CD4-positive, alpha-beta T cell treated with Interleukin-15 for 4 hours (primary cell): ENCODE measurements at places on chromosomes 11 and 22.

DNA sequence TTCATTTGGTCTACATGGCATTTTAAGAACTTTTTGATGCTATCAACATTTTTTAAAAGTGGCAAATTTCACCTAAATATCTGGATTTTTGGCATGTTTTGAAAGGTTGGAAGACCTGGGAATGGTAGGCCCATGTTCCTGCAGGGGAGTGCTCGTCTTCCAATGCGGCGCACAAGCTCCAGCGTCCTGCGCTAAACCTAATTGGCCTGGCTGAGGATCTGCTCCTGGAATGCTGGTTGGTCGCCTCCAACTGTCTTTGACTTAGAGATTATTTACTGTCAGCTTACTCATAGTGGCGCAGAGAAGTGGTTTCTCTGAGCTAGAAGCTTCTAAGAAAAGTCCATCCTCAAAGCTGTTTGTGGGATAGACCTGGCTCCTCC lies 626 bp upstream of the LIMK2 start:
- no peak for DNase-seq

DNA sequence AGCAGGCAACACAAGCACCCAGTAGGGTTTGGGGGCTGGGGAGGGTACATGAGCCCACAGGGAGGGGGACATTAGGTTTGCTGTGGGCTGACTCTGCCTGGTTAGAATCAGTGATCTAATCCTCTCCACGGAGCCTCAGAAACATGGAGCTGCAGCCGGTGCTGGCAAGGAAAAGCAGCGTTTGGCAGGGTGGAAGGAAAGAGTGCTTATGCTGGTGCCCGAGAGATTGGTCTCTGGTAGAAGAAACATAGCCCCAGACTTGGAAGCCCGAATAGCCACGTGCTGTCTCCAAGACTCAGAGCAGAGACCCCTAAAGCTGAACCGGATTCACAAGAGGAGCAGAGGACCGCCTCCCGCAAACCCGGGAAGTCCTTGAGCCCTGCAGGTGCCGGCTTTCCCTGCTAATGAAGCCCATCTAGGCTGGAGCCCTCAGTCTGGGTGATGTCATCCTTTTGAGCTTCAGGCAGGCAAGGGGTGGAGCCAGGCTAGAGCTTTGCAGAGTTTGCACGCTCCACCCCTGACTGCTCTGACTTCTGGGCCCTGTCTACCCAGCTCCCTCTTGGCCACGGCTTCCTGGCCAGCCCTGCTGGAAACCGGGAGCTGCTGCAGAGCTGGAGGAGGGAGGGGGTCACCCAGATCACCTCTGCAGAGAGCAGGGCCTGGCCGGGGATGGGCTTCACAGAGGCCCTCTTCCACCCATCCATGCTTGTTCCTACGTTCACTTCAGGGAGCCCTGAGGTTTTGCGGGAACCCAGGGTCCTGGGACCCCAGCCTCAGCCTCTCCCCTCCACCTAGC lies 35.0 kb upstream of the JAM3 start:
- DNase-seq, result peak; percentile 58

GRCh38 chr22:19871023-19871844 lies 16.6 kb upstream of the GNB1L start:
- no peak for DNase-seq

DNA sequence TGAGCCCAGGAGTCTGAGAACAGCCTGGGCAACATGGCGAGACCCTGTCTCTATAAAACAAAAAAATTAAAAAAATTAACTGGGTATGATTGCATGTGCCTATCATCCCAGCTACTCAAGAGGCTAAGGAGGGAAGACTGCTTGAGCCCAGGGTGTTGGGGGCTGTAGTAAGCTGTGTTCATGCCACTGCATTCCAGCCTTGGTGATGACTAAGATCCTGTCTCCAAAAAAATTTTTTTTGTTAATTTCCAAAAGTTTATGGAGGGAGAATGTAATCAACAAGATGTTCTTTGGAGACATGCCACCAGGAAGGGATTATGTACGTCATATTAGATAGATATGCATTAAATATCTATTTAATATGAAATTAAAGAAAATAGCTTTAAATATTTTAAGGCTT lies 267.5 kb downstream of the SBF2 start:
- no peak for DNase-seq

- DNase-seq, result no peak
These were observed 35.0 kb downstream of the RASSF10 start for GRCh38 chr11:13043912-13044628.

DNA sequence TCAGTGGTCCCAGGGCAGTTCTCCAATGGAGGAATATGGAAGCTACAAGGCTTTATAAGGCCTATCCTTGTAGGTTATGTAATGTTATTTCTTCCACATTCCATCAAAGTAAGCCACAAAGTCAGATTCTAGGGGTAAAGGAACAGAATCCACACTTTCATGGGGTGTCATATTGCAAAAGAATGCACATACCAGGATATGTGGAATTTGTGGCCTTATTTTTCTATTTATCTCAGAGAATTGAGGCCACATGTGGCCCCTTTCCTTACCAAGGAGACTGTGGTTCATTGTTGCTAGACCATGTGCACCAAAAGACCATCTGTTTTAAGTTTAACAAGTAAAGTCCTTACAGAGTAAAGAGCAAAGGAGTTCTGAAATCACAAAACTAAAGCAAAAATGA lies 12.9 kb downstream of the LRRC4C start:
- no peak for DNase-seq

GRCh38 chr22:48721395-48721669 lies 1106.3 kb downstream of the BRD1 start:
- no peak for DNase-seq

DNA sequence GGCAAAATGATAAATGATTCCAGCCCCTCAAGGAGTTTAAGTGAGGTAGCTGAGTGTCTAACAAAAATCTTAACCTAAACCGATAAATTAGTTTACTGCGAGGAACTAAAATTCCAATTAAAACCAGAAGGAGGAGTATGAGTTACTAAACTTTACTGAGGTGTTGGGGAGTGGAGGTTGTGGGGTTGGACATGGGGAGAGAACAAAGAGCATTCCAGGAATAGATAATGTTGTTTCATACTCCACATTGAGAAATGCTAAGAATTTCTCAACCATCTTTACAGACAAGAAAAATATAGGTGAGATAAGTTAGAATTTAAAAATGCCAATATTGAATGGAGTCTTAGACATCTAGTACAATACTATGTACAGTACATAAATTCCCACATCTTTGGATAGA lies 488.6 kb downstream of the METTL15 start:
- no peak for DNase-seq

- DNase-seq, result no peak
These were observed 56.4 kb downstream of the CEP164 start for GRCh38 chr11:117384045-117384444.

DNA sequence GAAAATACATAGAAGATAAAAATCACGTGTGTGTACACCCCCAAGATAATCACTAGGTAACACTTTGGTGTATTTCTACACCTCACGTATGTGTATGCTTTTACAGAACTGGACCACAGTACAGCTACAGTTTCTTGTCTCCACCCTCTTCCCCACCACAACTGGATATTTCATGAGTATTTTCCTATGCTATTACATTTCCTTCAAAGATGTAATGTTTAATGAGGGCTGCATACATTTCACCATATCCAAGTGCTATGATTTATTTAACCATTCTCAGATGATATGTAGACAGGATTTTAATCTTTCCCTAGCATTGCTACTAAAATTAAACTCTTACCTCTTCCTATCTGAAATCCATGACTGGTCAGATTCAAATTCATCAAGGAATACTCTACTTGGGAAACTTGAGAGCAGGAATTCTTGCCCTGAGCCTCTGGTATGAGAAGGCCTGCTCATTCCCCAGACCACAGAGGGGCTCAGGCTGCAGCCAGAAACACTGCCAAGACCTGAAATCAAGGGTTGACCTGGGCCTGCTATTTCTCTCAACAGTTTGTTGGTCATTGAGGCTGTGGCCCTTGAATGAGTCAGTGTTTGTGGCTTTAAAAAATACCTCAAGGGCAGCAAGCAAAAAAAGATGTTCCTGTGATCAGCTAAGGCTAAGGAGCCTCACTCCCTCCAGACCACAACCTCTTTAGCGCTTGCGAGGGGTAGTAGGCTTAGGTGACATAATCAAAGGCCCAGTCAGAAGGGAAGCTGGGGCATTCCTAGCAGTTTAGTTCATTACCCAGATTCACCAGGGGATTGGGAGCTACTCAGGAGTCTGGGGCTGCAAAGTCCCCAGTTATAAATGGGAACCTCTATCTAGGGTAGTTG lies 55.5 kb downstream of the ABTB2 start:
- no peak for DNase-seq

- DNase-seq, result peak; percentile 79
These were observed 872 bp downstream of the TMA7B start for GRCh38 chr22:39960791-39961746.

DNA sequence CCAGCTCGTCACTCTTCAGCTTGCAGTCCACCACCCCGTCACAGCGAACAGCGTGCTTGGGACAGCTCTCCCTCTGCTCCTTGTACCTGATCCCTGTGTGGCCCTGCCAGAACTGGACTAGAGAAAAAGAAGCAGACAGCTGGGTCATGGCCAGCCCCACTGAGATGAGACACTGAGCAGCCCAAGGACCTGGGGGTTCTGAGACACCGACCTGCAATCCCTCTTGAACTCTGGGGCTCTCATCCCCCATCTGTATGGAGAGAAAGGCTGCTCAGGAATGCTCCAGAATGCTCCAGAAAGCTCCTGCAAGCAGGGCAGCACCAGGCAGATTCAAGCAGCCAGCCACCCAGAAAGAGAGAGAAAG lies 14.8 kb downstream of the TMPRSS13 start:
- no peak for DNase-seq

DNA sequence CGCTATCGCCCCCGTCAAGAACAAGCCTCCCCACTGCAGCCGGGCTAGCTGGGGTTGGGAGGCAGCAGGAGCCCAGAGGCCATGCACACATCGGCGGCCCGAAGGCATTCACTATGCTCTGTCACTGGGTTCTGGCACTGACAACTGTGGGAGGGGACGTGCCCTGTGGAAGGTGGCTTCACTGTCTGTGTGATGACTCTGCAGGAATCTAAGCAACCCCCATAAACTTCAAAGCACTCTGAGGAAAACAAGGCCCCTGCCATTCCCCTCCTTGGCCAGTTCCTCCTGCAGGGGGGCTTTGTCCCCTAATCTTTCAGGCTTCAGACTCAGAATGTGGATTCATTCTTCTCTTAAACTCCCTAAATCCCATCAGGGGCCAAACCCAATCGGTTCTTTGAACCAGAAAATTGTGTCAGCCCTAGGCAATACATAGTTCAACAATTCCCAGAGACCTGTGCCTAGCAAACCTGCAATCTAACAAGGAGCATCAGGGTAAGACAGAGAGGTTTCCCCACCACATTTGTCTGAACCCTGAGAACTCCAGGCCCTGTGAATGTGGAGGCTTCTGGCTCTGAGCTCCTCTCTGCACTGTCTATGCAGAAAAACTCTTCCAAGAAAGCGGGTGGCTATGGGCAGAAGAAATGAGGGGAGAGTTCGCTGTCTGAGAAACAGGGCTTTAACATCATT lies 1477.2 kb downstream of the TBC1D22A start:
- no peak for DNase-seq

DNA sequence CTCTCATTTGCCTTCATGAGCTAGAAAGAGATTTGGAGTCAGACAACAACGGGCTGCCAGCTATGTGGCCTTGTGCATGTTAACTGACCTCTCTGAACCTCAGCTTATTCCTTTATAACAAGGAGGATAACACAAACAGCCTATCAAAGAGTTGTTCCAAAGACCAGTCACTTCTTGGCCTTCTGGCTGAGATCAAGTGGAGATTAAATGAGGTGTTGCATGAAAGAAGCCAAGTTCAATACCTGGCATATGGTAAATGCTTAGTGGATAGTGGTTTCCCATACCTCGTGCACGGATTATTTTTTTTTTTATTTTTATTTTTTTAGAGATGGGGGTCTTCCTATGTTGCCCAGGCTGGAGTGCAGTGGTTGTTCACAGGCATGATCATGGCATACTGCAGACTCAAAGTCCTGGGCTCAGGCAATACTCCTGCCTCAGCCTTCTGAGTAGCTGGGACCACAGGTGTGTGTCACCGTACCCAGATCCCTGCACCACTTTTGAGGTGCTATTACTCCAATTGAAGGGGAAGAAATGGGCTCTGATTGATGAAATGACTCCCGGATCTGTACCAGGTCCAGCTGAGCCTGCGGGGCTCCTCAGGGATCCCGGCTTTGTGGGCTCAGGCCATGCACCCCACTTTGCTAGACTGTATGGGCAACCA lies 4.9 kb downstream of the LGALS1 start:
- no peak for DNase-seq

DNA sequence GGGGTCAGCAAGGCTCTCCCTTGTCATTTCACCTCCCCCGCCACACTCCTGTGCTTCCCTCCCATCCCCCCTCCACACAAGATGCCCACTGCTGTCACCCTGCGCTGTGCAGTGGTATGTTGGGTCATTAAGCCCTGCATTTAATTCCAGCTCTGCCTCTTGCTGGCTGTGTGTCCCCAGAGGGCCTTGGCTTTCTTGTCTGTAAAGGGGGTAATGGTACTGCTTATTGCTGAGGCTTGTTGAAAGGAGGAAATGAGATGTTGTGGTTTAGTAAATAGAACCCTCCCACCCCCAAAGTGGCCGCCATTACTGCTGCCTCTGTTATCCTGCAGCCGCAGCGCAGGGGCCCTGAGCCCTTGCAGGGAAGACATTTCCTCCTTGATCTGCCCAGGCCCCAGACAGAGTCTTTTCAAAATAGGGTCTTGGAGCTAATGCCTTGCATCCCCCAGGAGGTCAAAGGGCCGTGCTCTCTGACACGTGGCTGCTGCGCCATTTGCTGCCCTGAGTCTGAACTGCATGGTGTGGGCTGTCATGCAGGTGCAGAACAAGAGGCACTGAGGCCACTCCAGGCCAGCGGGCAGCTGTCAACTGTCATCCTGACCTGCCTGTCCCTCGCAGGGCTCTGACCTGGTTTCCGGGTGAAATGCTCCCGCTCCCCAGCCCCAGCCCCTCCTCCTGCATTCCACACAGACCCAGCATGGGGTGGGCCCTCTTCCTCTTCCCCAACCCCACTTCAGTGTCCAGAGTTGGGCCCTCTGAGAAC lies 18.7 kb downstream of the PVALB start:
- DNase-seq, result no peak

DNA sequence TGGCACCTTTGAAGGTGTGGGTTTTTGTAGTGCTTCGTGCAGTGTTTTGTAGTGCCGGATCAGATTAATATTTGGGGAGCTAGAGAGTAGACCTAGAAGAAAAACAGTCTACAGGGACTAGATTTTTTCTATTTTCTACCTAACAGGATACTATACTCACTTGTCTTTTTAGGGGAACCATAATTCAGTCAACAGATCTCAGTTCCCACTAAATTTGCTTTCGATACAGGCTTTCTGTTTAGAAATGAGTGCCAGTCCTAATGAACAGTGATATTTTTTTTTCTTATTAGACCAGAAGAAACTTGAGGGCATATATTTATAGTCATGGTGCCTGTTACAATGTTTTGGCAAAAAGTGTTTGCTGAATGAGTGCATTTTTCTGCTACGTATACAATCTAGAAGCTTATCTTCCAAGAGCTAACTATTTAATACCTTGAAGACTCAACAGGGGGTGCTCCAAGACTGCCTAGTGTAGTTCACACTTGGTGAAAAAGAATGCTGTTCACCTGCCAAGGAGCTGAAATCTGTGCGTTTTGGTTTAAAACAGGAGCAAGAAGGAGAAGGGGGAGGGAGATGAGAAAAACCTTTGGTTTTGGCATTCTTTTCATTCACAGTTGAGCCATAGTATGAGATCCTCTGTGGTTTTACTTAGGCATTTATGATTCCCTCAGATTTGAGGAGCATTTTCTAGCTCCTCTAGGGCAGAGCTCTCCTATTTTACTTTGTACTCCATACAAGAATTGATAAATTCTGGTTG lies 44.9 kb upstream of the VSTM5 start:
- DNase-seq, result peak; percentile 7
